Osteoblast (primary cell): ENCODE measurements at places on chromosomes 3 and 15. TPM values are rescaled to one million over a fixed set of nuclear protein-coding genes. Genes with fewer than 3 reads are reported as not detected.

NRROS gene
- 0.72 and 1.2 TPM in 2 replicates for total RNA-seq

NEO1 gene
- total RNA-seq: 55.4 and 64.2 TPM in 2 replicates

PPP1R14D gene
- not detected in 2 replicates for total RNA-seq

DNA sequence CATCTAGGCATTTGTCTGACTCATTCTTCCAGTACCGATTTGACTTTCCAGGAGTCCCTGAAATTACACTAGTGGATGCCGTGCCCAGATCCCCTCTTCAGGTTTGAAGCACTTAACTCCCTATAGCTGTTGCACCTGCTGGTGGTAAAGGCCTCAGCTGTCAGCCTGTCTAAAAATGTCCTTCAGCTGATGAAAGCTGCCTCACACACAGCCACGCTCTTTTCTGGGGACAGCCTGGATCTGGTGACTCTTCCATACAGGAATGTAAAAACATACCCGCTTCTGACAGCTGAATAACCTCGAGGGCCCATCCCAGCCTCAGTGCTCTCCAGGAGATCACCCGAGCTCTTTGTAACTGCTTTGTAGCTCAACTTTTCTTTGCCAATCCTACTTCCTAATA is 534.1 kb upstream of the GRM7 start:
- H3K27ac ChIP-seq: no peak overlapping the region
- H3K27me3 ChIP-seq: no peaks in the 10 kb centered on the region
- no peak for DNase-seq
- no peaks in the 10 kb centered on the region for H3K4me1 ChIP-seq
- H3K36me3 ChIP-seq: no peaks in the 10 kb centered on the region

- H3K27me3 ChIP-seq: no peaks in the 10 kb centered on the region
- DNase-seq: peak; percentile 41
- H3K4me3 ChIP-seq: no peak overlapping the region
- peaks cover 29% of the 10 kb centered on the region for H3K4me1 ChIP-seq
- peak overlapping the region; percentile 56 for H3K27ac ChIP-seq
Measured at GRCh38 chr3:196774191-196774820, 34.6 kb downstream of the PAK2 start.

DNA sequence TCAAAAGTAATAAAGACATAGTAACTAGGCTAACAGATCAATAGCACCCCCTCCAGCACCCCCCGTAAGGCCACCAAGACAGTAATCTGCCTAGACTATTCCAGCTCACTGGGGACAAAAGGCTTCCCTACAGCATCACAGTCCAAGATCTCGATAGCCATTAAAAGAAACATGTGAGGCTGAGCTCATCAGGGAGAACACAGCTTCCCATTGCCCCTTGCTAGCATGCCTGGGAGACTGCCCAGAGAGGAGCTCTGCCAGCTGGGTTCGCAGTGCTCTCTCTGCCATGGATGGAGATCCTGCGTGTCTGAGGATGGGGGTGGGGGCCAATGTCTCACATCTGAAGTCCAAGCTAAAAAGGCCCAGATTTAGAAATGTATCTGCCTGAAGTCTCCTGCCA is 17.8 kb downstream of the LRIG1 start:
- no peaks in the 10 kb centered on the region for H3K27me3 ChIP-seq
- no peaks in the 10 kb centered on the region for H3K36me3 ChIP-seq
- H3K4me3 ChIP-seq: no peak overlapping the region
- H3K4me1 ChIP-seq: peaks cover 22% of the 10 kb centered on the region
- DNase-seq: peak; percentile 92
